ENCODE measurements at places on chromosomes 4 and X.

DNA sequence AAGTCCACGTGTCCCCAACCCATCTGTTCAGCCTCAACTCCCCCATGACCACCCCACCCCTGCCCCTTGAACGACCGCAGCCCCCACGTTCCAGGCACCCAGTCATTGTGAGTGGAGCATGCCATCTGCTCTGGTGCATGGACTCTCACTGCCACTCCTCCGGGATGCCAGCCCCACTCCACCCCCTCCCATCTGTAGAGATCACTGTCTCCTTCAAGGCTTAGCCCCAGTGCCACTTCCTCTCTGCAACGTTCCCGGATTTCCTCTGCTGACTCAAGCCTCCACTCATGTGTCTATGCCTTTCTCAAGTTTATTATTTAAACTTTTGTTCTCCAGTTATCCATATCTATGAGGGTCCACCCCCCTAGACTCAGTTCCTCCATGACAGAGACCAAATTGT, 54.0 kb downstream of the MAML3 start:
- DNase-seq, result no peak

- DNase-seq, result no peak
These were observed 668 bp upstream of the PTCHD1 start for GRCh38 chrX:23333842-23334520.

DNA sequence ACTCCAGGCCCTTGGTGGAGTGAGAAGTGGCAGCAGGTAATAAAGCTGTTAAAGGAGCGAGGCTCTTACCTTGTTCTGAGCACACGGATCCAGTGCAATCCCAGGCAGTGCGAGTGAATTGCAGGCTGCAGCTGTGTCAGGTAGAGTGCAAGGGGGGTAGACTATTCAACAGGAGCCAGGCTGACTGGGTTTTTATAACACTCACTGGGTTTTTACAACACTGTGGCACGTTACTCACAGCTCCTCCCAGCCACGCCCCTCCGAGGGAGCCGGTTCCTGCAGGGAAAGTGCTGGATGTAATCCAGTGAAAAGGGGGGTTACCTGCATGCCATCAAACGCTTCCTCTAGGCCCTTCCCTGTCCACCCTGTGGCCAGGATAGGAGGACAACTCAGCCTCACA, 358 bp downstream of the FGFBP1 start:
- DNase-seq, result no peak

- DNase-seq, result no peak
These were observed 632.7 kb downstream of the RAPGEF2 start for GRCh38 chr4:159735281-159736207.

DNA sequence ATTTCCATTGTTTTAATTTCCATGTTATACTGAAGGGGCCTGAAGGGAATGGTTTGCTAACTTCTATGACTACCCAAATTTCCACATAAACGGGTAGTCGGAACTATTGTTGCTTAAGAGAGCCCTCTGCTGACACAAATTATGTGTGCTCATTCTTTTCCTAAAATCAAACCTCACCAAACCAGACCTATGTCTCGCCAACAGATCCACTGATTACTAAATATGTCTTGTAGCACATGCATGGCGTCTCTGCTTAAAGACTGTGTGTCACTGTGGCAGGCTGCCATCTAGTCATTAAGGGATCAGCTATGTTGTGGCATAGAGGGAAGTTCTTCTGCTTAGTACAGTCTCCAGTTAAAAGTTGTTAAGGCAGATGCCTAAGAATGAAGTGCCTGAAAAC, 25.1 kb downstream of the PIR start:
- peak; percentile 55 for DNase-seq
